SW 1271 (cell line): ENCODE measurements at places on chromosomes 4 and X.

- DNase-seq, result no peak
Measured at GRCh38 chr4:5969777-5970176, 48.5 kb downstream of the C4orf50 start.

DNA sequence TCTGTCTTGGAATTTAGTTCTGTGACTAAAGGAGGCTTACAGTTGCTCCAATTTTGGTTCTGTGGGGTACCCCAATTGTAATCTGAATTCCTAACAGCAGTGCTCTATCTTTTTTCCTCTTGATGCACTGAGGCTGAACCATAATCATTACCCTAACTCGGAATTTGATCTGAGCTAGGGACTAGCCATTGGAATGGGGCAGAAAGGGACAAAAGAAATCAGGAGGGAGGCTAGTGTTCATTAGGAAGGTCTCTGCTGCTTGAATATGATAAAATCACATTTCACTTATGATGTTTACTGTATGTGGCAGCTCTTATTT lies 2.7 kb downstream of the KLF3 start:
- no peak for DNase-seq

- DNase-seq, result no peak
Measured at GRCh38 chrX:32150141-32150540, 1061.2 kb downstream of the DMD start.

DNA sequence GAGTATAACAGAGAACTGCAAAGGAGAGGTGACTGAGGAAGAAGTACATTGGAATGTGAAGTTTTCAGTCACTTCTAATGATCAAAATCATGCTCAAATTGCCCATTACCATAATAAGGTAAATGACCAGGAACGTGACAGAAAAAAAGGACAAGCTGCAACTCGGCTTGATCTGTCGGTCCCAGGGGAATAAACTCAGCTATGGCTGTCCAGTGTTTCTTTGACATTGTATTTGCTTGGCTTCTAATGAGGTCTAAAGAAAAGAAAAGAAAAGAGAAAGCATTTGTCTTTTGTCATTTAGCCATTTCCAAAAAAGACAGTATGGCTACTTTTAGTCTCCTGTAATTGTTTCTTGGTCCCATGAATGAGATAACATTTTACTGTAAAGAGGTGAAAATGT lies 25.2 kb downstream of the PHOX2B start:
- no peak for DNase-seq

GRCh38 chr4:74456056-74456744 lies 11.3 kb downstream of the AREG start:
- no peak for DNase-seq

- DNase-seq, result peak; percentile 43
Measured at GRCh38 chr4:156933633-156934258, 37.9 kb downstream of the PDGFC start.

GRCh38 chr4:142777045-142777743 lies 68.9 kb downstream of the INPP4B start:
- no peak for DNase-seq

GRCh38 chrX:39956803-39957394 lies 140.9 kb downstream of the BCOR start:
- no peak for DNase-seq

- no peak for DNase-seq
Measured at GRCh38 chr4:123503698-123504363, 107.2 kb downstream of the SPRY1 start.

DNA sequence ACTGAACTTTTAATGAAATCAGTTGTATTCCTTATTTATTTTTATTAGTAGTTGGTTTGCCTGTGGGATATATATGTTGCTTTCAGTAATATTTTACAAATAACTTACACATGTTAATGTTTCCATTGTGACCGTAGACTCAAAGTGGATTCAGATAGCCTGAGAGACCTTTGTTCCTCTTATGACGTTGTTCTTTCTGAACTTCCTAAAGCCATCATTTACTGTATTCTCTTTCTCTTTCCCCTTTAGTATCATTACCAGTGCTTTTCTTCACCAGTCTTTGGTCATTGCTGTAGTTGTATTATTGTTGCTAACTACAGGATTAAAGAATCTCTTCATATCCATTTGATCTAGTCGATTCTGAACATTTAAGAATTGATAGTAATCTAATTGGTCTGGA lies 4.3 kb downstream of the STIM2 start:
- DNase-seq, result no peak

GRCh38 chrX:49704691-49705404 lies 9.1 kb upstream of the PAGE1 start:
- no peak for DNase-seq

DNA sequence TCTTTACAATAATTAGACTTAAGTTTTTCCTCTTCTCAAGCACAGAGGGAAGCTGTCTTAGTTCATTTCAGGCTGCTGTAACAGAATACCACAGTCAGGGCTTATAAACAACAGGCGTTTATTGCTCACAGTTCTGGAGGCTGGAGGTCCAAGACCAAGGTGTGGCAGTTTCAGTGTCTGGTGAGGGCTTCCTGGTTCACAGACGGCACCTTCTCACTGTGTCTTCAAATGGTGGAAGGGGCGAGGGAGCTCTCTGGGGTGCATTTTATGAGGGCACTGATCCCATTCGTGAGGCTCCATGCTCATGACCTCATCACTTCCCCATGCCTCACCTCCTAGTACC lies 115.7 kb upstream of the MXRA5 start:
- no peak for DNase-seq

DNA sequence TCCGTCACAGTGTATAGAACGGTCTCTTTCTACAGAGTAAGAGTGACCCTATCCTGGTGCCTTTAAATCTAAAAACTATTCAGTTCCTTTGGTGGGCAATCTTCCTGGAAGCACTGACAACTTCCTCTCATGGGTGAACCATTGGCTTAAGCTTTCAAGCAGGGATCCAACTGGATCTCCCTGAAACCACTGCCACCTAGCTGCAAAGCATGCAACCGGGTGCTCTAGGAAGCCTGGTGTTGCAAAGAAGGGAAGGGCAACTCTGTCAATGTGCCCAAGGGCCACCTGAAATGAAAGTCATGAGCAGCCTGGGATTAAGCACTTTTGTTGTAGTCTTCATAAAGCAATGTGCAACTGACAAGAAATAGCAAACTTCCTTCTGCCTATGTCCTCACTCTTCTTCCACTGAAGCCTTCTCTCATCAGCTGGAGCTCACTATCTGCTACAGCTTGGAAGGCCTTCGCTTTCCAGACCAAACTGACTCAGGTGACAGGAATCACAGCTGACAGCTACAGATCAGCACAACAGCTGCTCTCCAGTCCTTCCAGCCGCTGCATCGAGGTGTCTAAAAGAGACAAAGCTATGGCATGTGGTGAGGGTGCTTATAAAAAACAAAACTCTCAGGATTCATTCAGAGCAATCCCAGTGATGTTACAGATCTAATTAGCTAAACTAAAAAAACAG lies 46.1 kb downstream of the SETD7 start:
- DNase-seq, result no peak
